ENCODE measurements at places on chromosomes 2 and 18.

- DNase-seq, result no peak
Measured at GRCh38 chr2:196941398-196942078, 15.0 kb upstream of the PGAP1 start.

DNA sequence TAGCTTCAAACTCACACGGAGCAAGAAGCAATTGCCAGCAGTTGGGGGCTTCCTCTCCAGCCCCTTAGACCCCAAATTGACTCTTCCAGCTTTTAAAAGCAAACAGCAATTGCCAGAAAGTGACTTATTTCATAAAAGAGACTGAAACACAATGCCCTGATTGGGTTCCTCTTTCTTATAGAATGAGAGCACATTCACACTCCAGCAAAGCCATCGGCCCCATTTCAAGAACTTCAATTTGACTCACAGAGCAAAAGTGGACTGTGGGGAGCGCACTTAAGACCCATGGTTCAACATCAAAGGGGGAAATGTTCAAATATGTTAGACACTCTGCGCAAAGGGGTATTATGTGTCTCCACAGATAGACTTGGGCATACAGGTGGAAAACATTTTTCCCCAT, 484.7 kb downstream of the BCL11A start:
- no peak for DNase-seq

DNA sequence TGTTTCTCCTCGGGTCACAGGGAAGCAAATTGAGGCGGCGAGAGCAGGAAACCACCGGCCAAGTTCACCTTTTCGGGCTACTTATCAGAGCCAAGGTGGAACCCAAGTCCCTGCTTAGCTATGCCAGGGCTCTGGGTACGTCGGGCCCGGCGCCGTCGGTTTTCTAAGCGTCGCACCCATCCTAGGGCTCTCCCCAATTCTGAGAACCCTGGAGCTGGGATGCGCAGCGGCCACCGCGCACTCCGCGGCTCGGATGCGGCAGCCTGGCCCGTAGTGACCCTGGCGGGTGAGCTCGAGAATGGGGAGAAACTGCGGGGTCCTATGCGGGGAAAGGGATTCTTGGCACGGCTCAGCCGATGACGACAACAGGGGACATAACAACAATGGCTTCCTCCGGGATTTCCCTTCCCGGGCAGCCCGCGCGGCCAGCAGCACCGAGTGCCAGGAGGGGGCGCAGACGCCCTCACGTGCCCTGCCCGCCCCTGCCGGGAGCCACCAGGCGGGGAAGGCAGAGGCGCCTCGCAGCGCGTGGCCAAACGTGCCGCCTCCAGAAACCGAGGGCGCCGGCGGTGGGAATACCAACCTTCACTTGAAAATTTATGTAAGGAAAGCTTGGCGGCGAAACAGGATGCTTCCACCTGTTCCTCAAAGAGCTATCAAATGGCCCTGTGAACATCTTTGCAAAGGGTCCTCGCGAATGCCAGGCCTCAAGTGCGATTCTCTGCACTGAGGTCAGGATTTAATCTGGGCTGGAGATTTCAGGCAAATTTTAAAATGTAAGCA, 2.1 kb upstream of the SLC30A3 start:
- peak; percentile 46 for DNase-seq

DNA sequence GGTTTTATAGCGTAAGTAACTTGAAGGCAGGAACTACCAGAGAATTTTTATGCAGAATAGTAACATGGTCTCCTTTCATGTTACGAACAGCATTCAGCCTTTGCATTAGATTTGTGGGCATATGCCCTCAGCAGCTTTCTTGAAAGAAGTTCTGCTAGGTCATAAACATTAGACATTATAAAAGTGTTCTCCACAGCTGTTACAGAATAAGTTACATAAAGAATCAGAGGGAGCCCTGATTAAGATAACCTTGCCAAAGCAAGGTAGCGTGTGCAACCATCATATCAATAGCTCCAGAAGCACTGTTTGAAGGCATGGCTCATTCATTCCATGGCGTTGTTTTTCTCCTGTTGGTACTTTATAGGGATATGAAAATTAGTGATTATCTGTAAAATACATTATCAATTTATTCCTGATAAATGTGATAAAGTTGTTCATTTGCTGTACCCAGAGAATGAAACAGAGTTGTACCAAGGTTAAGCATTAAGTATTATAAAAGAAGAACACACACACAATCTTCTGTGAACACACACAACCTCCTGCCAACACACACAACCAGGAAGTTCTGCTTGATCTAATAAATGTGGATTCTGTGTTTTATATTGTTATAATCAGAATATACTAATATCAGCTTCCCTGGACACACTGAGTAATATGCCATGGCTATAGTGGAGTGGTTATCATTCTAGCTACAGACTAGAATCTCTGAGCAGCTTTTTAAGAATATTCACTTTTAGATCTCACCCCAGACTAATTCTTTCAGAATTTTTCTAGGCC, 286.7 kb upstream of the SLC39A10 start:
- DNase-seq, result no peak

DNA sequence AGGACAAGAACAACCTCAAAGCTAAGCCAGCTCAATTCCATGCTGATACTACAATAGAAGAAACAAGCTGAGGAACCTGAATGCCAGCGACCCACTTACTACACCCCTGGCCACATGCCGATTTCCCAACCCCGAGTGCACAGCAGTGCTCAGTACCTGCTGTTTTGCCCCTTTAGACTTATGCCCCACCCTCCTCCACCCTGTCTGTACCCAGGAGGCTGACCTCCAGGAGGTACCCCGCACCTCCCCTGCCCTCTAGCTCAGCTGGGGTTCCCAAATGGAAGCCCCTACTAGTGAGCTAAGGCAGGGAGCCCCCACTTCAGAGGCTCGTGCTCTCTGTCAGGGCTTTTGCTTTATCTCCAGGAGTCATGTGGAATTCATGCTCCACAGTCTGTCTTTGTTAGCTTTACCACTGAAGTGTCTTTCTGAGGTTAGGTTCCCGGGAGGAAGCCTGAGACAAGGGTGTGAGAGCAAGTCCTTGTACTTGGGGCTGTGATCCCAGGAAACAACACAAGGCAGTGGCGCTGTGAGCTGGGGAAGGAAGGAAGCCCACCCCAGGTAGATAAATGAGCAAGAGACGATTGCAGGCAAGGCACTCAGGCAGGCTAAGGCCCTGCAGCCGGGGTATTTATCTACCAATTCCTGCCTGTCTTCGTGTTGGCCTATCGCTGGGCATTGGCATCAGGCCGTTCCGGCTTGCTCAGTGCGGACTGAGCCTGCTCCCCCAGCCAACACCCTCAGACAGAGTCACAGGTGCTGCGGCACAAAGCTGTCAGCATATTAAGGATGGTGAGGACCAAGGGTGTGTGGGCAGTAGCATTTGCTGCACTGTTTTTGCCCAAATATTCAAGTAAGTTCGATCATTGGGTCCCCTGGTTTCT, 220.5 kb downstream of the CYP26B1 start:
- DNase-seq, result no peak

- no peak for DNase-seq
Measured at GRCh38 chr2:236190674-236191073, 22.5 kb upstream of the GBX2 start.

- no peak for DNase-seq
Measured at GRCh38 chr18:6366776-6367175, 47.9 kb downstream of the L3MBTL4 start.

DNA sequence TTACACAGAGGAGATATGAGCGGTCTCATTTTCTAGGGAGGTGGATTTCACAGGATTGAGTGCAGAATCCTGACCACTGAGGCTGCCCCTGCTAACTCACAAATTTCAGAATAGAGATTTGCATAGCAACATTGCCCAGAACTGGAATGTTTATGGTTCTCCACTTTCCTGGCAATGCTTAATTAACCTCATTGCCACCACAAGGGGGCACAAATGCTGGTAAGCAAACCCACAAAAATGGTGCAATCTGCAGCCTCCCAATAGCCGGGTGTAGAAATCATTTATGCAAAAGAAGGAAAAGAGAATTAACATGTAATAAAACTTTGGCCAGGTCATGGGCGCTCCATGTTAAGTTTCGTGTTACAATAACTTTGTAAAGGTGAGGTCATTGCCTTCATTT, 112.4 kb downstream of the CYRIA start:
- no peak for DNase-seq

- DNase-seq, result no peak
Measured at GRCh38 chr2:121085801-121086200, 199.2 kb downstream of the TFCP2L1 start.

- DNase-seq, result no peak
Measured at GRCh38 chr2:100940240-100940639, 61.8 kb upstream of the RPL31 start.

DNA sequence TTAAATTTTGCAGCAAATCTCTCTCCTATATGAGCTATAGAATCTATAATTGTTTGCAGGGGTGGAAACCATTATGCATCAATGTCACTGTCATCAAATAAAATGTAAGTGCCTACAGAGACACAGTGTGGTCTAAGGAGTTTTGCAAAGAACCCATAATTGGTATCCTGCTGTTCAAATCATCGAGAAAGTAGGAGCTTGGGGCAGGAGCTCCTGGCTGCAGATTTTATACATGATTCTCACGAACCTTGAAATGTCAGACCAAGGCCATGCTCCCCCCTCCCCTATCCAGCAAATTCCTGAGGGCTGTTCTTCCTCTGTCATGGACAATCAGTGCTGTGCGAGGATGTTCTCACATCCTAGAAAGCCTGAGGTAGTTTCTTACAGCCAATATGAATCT, 119.5 kb upstream of the CYRIA start:
- no peak for DNase-seq

- no peak for DNase-seq
Measured at GRCh38 chr2:112012556-112012955, 42.5 kb upstream of the TMEM87B start.

DNA sequence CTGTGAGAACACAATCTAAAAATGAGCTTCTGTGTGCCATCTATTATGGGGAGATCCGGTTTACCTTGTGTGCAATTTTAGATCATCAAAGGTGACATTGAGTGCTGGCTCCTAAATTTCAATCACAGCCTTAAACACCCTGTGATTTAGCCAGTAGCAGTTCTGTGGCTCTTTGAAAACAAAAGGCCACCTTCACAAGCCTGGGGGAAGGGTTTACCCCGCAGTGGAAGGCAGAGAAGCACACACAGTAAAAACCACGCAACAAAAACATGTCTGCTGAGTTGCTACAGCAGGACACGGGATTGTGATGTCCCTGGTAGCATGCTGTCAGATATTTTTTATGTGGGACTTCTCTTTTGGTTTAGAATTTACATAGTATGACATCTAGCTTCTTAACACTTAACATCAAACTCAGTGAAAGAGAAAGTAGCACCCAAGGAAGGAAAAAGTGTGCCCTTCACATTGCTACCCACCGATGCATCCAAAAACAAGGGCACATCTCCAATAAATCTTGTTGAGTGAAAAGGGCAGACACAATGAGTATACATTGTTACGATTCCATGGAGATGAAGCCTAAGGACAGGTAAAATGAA, 56.1 kb upstream of the RNF152 start:
- DNase-seq, result no peak

DNA sequence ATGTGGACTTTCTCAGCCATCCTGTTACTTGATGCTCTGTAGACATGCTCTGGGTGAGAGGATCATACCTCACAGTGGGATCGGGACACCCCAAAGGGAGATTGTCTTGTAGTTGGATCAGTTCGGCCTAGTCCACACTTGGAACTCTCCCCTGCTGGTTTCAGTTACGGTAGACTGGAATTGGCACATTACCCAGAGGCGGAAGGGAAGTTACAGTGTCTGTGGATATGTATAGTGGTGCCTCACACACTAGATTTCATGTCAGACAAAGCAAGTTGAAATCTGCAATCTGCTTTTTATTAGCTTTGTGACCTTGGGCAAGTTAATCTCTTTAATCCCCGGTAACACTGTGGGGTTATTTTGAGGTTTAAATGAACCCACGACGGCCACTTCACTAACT, 16.2 kb upstream of the CTAGE1 start:
- DNase-seq, result no peak

DNA sequence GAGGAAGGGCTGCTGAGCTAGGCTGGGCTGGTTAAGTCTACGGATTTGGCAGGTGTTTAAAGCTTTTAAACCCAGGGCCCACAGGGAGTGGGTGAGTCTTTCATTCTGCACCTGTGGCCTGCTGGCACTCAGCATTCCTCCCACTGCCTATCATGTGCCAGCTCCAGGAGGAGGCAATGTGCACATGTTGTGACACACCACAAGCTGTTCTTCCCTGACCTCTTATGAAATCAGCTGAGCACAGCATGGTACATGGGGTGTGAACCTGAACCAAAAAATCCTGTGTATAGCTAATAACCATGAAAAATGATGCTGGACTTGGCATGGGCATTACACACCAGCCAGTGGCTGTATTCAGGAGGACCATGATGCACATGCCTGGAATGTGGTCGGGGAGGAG, 297.9 kb upstream of the MMADHC start:
- no peak for DNase-seq

DNA sequence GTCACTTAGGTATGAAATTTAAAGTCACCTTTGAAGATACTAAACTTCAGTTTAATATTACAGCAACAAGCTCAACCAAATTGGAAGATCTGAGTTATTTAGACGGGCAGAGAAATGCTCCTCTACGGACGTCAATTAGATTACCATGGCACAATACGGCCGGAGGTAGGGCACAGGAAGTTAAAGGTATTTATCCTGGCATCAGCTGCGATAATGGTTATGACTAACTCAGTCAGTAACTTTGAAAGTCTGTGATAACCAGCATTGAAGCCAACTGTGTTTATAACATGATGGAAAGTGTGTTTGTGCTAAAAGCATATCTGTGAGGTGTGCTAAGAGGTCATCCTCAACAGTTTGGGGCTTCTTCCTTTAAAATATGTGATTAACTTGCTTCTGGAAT, 117.3 kb downstream of the WDSUB1 start:
- no peak for DNase-seq

DNA sequence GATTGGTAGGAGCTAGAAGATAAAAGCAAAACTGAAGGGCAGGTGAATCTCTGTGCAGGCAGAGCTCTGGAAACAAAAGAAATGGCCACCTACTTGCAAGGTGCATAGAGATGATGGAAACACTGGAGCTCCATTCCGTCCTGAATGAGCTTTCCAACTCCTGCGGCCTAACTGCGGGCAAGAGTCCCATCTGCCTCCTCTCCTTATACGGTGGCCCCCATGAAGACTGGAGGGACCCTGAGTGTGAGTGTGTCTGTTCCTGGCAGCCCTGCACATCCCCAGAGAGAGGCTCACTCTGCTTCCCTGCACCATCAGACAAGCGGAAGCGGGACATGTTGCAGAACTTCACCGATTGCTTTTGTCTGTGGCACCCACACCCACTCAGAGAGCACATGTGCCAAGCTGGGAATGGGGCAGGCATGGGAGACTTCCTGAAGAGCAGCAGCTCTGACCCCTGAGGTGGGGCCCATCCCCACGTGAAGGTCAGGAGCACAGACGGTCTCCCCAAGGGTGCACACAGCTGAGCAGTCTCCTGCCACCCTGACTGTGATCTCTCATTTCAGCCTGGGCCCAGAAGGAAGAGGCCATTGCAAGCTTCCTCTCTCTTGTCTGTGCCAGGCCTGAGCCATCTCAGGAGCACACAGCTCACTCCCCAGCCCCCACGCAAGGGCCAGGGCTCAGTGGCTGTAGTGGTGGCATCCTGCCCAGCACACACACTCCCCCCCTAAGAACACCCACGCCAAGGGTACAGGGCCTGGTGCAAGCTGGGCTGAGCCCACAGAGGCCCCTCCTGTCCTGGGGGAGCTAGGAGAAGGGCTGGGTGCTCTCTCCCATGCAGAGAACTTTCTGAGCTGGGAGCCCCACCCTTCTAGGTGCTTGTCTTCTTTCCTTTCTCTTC, 75.3 kb downstream of the STPG4 start:
- DNase-seq, result no peak
